ENCODE measurements at places on chromosomes 1 and 21.

DNA sequence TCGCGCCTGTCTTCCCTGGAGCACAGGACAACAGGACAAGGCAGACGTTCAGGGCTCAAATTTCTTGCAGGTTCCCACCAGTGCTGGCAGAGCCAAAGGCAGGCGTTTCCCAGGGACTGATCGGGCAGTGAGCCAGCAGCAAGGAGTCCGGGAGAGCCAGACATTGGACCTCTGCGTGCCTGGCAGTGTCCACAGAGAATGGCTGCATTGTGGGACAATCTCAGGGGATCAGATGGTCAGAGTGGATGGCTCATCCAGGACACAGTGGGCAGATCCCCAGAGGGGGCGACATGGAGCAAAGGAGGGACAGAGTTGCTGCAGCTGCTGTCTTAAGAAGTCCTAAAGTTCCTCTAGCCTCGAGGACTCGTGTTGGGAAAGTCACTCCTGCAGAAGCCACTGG lies 4.6 kb downstream of the TMEM63A start:
- peak; percentile 44 for DNase-seq

DNA sequence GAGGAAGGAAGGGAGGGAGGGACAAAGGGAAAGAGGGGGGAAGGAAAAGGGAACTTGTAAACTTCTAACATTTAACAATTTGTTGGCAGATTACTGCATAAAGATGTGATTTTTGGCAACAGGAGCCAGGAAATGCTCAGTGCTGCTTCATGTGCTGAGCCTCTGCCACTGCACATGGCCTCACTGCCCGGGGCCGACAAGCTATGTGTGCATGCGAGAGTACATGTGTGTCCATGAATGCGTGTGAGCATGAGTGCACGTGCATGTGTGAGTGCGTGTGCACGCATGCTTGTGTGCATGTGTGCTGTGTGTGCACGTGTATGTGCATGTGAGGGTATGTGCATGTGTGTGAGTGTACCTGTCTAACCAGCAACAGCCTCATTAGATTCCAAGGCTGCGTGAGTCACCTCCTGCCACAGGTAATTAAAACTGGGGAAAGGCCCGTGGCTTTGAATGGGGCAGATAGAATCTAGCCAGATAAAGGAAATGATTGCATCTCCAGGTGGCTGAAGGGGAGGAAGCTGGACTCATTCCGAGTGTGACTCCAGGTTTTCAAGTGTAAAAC lies 41.4 kb upstream of the TSPEAR start:
- peak; percentile 23 for DNase-seq

DNA sequence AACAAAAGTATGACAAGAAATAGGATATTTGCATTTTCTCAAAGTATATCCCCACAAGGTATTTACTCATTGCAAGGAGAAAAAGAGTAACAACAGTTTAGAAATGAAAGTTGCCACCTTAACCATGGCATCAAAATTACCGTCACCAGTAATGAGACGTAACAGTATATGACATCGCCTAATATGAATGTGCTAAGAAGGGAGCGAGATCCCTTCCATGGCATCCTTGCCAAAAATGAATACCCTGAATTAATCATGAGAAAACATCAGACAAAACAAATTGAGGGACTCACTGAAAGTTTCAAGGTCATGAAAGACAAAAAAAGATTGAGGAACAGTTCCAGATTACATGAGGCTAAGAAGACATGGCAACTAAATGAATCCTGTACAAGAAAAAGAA lies 78.9 kb upstream of the MROH9 start:
- no peak for DNase-seq

- DNase-seq, result no peak
These were observed 383.8 kb downstream of the DSCAM start for GRCh38 chr21:40463176-40463575.

DNA sequence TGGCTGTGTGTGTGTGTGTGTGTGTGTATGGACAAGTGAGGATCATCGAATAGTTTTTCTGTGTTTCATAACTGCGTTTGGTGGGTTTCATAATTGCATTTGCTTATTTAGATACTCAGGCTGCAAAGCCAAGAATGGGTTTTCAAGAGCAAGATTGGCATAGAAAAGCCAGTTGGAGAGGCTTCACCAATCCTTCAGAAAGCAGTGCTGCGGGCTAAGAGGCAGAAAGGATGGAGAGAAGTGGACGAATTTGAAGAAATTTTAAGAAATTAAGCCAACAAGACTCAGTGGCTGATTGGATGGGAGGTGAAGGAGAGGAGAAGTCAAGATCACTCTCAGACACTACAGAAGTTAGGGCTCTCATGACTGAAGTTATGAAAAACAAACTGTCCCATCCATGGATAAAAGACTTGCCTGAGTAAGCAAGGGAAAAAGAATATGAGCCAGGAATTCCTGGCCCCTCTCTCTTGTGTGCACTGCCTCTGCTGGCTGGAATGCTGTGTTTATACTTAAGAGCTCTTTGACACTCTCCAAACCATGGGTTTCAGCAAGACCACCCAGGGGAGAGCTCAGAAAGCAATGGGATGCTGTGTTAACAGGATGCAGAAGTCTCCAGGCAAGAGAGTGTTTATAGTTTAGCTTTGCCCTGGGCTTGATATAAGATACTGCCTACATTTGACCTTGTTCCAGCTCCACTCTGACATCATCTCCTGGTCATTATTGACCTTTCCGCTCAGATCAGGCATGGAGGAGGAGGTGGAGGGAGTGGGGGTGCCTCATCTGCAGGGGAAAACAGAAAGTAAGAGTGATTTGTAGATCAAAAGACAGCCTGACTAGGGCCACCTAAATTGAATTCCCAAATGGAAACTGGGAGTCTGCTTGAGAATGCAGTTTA lies 232.0 kb upstream of the PLXNA2 start:
- DNase-seq, result no peak

DNA sequence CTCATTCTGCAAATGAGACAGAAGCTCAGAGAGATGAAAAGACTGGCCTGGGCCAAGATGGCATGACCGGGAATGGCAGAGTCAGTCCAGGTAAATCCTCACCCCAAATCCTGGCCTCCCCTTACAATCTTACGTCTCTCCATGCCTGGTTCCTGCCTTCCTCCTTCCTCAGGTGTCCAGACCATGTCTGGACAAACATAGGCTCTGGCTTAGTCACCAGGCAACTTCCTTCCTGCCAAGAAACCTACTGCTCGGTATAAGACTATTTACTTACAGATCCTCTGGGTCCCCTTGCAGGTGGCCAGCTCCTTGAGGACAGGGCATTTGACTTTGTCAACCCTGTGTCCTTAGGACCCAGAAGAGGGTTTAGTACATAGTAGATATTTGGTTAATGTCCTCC lies 69.4 kb upstream of the ROR1 start:
- DNase-seq, result no peak

DNA sequence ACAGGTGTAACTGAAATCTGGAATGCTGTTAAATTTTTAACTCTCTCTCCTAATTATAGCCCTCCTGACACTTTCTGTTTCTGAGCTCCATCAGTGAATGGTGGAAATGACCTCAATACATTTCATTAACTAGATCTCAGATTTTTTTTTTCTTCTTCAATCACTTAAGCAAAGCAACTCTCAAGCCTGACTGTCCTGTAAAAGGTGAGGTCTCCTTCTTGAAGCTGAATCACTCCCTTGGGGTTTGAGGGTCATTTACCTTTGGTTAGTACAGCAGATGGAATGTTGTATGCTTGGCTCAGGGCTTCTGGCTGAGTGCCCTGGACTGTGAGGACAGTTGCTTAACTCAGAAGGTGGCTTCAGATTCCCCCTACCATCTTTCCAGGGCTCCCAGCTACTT lies 518.7 kb downstream of the PTPRC start:
- no peak for DNase-seq

- no peak for DNase-seq
These were observed 4.1 kb downstream of the GSTM1 start for GRCh38 chr1:109691759-109692158.

DNA sequence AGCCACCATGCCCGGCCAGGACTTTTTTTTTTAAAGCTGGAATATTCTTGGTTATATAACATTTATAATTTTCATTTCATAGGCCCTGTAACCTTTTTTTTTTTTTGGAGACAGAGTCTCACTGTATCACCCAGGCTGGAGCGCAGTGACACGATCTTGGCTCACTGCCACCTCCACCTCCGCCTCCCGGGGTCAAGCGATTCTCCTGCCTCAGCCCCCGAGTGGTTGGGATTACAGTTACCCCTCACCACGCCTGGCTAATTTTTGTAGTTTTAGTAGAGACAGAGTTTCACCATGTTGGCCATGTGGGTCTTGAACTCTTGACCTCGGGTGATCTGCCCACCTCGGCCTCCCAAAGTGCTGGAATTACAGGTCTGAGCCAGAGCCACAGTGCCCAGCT lies 12.6 kb downstream of the ZYG11B start:
- DNase-seq, result no peak

DNA sequence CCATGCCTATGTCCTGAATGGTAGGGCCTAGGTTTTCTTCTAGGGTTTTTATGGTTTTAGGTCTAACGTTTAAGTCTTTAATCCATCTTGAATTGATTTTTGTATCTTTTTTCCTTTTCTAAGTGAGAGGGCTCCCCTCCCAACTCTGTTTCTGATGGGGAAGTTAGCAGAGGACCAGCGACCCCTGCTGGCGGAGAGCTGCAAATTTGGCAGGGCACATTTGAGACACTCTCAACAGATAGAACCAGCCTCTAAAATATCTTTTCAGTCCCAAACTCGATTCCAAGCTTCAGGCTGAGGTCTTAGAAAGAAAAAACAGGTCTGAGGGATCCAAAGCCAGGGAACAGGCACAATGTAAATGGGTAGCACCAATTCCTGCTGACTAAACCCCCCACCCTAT lies 32.5 kb downstream of the LRRC3 start:
- DNase-seq, result peak; percentile 9

GRCh38 chr1:207817778-207818751 lies 66.2 kb downstream of the CD46 start:
- DNase-seq, result no peak

DNA sequence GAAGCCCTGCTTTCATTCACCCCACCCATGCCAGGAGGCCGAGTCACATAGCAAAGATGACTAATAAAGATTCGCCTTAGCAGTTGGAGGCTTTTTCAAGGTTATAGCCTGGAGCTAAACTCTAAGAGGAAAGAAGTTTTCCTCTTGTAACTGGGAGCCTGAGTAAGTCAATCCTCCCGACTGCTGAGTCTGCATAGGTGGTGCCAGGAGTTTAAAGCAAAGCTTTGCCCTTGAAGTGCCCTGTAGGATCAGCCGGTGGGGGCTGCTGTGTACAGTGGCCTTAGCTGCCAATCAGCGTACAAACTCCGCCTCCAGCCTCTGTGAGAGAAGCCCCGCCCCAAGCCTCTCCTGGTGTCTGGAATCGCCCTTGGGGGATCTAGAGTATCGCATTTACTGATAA lies 147.5 kb upstream of the SPATA6 start:
- no peak for DNase-seq

DNA sequence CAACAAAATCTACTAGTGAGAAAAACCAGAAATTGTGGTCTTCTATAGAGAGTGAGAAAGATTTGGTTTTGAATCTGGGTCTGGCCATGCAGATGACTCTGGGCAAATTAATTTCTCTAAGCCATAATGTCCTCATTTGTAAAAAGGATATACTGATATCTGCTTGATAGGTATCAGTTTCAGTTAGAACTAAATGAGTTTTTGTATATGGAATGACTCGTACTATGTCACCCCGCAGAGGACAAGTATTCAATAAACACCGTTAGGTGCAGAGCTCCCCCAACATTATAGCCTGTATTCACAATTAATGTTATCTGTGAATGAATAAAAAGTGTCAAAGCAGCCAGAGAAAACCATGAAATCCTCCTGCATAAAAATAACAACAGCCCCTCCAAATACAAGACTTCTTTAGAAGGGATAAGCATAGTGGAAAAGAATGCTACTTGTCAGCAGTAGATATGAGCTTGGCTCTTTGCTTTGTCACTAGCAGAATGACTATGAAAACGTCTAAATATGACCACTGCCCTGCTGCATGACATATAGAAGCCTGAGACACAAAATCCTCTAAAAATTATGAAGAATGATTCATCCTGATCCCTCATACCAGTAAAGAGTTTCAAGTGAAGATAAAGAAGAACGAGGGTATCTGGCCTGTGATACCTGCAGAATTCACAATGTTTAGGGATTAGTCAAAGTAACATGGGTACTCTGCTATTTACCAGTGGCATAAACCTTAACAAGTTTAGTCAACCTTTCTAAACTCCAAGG lies 17.8 kb downstream of the SCAF4 start:
- DNase-seq, result peak; percentile 47

- DNase-seq, result no peak
These were observed 407.0 kb downstream of the PTPRU start for GRCh38 chr1:29643281-29643680.

- no peak for DNase-seq
These were observed 569 bp downstream of the KHDC4 start for GRCh38 chr1:155933591-155934096.

GRCh38 chr1:150212070-150212469 lies 23.8 kb downstream of the ANP32E start:
- no peak for DNase-seq

DNA sequence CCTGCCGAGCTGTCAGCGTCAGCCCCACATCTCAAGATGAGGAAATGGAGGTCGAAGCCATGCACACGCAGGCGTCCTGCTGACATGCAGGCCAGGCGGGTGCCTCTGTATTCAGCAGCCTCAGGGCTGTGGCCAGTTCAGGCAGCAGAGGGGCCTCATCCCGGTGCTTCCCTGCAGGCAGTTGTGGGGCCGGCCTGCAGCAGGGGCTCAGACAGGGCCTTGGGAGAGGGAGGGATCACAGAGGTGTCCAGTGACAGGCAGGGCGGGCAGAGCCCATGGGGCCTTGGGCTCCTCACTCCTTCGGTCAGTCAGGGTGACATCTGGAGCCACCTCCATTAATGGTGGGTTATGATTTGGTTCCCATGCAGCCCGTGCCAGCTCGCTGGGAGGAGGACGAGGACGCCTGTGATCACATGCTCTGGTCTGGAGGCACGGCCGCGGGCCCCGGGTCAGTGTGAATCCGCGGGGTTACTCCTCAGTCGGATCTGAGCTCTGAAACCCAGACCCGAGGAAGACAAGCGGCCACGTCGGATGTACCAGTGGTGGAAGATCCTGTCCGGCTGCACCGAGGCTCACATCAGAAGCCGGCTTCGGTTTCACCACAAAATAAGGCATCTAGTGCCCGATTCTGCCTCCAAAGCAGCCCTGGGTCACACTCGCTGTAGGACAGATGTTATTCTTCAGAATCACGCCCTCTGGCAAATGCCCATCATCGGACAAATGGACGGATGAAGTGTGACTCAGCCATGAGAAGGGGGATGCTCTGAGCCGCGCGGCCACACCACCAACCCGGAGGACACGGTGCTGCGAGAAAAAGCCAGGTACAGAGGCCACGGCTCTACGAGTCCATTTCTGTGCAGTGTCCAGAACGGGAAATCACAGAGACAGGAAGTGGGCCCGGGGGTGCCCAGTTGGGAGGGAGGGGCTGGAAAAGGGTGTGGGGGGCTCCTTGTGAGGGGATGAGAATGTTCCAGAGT lies 33.4 kb downstream of the KRTAP10-1 start:
- DNase-seq, result no peak

GRCh38 chr1:167238713-167239112 lies 18.0 kb downstream of the POU2F1 start:
- DNase-seq, result no peak

DNA sequence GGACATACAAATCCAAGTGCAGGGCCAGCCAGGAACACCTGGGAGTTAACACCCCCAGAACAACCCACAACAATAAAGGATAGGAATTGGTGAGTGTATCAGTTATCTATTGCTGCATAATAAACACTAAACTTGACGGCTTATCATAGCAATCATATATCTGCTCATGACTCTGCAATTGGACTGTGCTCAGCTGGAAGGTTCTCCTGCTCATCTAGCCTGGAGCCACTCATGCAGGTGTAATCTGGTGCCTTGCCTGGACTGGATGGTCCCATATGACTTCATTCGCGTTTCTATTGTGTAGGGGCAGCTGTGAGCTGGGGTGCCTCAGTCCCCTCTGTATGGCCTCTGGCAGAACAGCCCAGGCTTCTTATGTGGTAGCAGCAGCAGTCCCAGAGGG lies 76.3 kb upstream of the KLHDC7A start:
- no peak for DNase-seq

All from HFFc6 (cell line).